ENCODE measurements at places on chromosomes 7 and 10.
A peak's percentile ranks its signal among the peaks of the same experiment; 100 is the strongest.

- DNase-seq: peak; percentile 81
Observed at GRCh38 chr7:135672560-135673359, 10.4 kb downstream of the STMP1 start.

GRCh38 chr7:150324373-150324961, 1.1 kb upstream of the ACTR3C start:
- peak; percentile 17 for DNase-seq

DNA sequence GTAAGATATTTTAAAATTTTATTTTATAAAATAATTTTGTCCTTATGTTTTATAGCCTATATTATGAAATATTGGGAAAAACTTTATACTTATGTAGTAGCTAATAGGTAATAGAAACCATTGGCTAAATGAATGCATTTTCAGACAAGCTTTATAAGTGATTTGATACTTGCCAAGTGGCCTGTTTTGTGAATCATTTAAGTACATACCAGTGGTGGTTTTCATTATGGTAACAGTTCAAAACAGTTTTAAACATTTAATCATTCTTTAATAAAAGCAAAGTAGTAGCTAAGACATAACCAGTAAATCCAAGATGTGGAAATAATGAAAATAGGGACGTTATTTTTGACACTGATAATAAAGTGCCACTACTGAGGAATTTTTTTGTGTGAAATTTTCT, 182.2 kb downstream of the PHF14 start:
- no peak for DNase-seq

DNA sequence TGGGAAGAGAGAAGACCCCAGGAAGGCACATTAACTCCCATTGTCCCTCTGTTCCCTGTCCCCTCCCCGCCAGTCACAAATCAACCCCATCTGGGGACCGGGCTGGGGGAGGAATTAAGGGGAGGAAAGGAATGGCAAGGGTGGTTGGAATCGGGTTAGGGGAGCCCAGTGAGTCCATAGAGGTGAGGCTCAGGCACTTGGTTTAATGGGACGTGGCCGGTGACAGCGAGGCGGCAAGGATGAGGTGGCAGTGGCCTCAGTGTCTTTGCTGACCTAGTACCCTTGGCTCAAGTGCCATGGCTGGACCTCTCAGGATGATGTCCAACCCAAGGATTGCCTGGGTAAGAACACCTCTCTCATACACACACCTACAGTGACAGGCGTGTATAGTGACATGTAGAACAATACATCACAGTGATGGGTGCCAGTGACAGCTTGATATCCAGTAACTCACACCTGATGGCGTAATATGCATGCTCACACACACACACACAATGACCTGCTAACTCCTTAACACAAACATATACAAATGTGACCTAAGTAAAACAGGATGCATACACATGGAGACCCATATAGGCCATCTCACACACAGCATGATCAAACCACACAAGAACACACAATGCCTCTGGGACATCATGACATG, 12.3 kb downstream of the KCNIP2 start:
- DNase-seq: no peak

GRCh38 chr10:30254926-30255325, 94.2 kb downstream of the MTPAP start:
- no peak for DNase-seq

DNA sequence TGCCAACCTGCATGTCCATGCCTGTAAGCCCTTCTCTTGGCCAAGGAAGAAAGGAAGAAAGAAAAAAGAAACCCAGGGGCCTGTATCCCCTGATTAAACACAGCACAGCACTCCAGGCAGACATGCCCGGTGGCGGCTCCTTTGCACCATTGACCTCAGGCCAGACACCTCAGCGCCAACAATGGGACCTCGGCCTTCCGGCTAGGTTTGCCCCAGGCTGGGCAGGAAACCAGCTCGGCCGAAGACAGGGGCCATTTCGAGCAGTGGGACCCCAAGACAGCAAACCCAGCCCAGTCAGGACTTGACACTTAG, 2.8 kb downstream of the HOXA10 start:
- no peak for DNase-seq

Measured in kidney capillary endothelial cell (primary cell).